ENCODE measurements at places on chromosomes 11 and 22.

DNA sequence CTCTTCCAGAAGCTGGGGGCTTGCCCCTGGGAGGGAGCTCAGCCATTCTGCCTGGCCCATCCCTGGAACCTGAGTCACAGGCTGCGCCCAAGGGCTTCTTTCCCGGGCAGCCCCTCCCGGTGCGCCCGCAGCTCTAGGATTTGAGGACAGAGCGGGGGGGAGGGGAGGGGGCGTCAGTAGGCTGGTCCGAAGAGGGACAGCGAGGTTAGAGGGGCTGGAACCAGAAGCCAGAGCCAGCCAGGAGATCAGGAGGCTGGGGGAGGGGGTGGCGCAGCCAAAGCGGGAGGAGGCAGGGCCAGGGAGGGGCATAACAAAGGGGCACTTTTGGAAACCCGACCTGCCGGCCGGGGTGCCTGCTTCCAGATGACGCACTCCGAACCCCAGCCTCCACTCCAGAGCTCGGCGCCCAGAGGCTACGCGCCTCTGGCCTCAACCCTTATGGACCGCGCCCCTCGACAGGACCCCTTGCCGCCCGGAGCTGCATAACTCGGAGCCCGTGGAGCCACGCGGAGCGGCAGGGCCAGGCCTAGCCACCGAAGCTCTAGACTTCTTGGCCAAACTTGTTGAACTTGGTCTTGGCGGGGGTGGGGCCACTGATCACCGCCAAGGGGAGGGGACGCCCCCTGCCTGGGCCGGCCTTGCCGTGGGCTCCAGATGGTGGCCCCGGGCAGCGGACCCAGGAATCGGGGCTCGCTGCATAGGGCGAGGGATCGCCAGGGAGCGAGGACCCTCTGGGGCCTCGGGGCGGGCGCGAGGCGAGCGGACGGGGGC lies 744 bp downstream of the PACSIN3 start:
- DNase-seq = no peak

GRCh38 chr11:76642341-76642740 lies 28.2 kb downstream of the LRRC32 start:
- no peak for DNase-seq

- no peak for DNase-seq
Observed at GRCh38 chr11:9315078-9315688, 790 bp upstream of the TMEM41B start.

GRCh38 chr22:37228106-37229011 lies 15.7 kb downstream of the RAC2 start:
- DNase-seq = no peak

- no peak for DNase-seq
Observed at GRCh38 chr11:42462558-42463310, 849.1 kb upstream of the API5 start.

DNA sequence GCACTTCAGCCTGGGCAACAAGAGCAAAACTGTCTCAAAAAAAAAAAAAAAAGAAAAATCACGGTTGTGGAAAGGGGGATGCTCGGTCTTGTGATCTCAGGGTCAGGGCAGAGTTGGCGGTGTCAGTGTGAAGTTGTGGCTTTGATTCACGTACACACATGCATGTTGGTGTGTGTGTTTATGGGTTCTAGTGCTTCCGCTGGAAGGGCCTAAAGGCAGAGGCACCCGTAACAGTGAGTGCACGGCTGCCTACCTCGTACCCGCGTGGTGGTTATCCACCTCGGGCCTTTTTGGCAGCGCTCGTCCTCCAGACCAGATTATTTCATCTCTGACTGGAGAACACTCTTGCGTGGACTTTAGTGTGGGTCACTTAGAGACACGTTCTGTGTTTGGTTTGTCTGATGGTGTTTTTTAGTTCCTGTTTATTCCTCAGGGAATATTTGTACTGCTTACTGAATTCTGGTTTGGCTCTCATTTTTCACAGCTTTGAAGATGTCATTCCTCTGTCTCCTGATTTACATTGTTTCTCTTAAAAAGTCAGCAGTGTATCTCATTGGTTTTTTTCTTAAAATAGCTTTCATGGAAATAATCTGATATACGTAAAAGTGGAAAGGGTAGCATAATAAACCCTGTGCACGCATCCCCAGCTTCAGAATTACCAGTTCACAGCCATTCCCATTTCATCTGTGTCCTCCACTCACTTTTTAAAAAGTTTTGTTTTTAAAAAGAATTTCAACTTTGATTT lies 15.6 kb downstream of the ZBED4 start:
- no peak for DNase-seq

- DNase-seq = no peak
Observed at GRCh38 chr22:41028841-41029240, 63.6 kb upstream of the EP300 start.

DNA sequence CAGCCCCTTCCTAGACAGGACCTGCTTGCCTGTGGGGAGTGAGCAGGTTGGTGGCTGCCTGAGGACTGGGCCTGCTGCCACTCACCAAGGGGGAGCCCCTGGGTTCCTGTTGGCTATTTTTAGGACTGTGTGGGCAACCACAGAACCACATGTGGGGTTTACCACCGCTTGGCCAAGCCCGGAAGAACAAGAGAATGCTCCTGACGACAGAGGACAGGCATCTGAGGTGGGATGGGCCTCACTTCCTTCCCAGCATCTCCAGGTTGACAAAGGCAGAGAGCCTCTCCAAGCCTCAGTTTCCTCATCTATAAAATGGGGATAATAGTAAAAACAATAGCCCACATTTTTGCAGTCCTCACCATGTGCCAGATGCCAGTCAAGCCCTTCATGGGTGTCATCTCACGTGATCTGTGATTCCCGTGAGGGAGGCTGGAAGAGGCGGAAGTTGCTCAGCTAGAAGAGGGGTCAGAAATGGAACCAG lies 43.6 kb downstream of the LRRC32 start:
- DNase-seq = no peak

DNA sequence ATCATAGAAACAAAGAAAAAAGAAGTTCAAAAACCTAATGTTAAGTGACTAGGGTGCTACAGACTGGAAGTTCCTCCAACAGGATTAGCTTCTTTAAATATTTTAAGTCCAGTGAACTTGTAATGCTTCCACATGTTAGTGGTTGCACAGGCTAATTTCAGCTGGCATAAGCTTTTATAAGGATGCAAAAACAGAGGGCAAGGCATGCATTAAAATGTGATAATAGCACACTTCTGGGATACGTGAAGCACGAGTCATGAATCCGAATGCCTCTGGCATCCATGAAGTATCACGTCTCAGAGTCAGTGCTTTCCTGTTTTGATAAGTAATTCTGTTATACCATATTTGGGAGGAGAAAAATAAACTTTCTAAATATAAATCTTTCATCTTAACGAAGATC lies 106.8 kb downstream of the DCDC1 start:
- DNase-seq = no peak

GRCh38 chr11:107991868-107992414 lies 16.8 kb upstream of the CUL5 start:
- DNase-seq = no peak

GRCh38 chr11:41866525-41866924 lies 407.1 kb upstream of the LRRC4C start:
- no peak for DNase-seq

- DNase-seq = peak; percentile 71
Observed at GRCh38 chr11:75597636-75598035, 35.6 kb downstream of the SERPINH1 start.

GRCh38 chr11:15585602-15586331 lies 471.0 kb downstream of the INSC start:
- DNase-seq = no peak

DNA sequence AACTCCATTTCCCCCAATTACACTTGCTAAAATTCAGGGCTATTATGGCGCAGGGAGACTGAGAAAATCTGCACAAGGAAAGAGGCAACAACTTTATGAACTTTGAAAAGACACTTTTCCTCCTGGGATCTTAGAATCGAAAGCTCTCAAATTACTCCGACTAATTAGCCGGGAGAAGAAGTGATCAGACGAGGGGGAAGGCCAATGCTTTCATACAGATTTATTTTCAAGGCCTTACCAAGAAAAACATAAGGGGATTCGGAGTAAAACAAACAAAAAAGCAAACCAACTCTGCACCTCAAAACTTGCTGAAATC lies 1.6 kb downstream of the PAX6 start:
- DNase-seq = no peak

DNA sequence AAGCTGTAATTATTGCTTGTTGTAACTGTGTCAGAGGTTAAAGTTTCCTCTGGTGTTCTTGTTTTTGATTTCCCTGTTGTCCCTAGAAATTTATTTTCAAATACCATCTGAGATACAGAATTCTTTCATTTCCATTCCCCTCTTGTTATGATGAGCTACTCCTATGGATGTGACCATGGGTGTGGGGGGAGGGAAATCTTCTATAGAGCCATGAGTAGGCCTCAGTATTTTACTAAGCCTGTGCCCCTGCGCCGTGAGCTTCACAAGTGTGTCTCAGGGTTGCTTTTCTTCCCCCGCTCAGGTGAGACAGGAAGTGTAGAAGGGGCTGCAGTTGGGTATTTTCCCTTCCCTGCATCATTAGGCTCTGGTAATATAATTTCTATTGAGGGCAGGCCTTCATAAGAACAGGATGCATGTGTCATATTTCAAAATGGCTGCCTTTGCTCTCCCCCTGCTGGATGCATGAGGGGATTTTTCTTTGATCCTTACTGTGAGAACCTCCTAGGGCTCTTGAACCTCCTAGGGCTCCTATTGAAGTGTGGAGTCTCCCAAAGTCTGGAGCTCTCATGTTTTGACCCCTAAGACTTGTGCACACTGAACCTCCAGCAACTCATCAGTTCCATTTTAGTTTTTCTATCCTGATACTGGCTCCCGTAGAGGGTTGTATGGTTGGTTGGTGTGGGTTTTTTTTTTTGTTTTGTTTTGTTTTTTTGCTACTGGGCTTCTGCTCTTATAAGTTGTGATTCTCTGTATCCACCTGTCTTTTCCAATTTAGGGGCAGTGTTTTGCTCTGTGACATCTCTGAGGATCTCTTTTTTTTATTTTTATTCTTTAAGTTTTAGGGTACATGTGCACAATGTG lies 658.2 kb downstream of the NTM start:
- peak; percentile 14 for DNase-seq

- no peak for DNase-seq
Observed at GRCh38 chr11:50187220-50187619, 154.5 kb downstream of the OR4C45 start.

- no peak for DNase-seq
Observed at GRCh38 chr11:115999437-115999836, 495.2 kb upstream of the CADM1 start.

- DNase-seq = no peak
Observed at GRCh38 chr22:18929459-18929858, 6.6 kb downstream of the PRODH start.

DNA sequence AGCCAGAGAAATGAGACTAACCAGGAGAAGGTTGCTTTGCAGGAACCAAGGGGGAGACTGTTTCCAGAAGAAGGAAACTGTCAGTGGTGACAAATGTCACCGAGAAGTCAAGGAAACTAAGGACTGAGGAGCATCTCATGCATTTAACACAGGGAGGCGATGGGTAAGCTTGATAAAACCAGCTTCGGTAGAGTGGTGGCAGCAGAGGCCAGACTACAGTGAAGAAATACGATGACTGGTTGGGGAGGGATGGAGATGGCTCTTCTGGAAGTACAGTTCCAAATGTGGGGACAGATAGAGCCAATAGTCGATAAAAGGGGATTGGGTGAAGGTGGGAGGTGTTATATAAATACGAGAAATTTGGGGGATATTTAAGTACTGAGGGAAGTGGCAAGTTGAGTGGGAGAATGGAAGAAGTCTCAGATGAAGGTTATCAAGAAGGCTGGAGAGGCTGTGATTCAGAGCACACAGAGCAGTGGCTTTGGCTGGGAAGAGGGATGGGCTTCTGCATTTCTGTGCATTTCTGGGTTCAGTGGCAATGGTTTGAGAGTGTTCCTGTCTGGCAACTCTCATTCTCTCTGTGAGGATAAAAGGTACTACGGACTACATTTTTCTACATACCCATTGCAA lies 29.2 kb downstream of the SC5D start:
- DNase-seq = no peak

- no peak for DNase-seq
Observed at GRCh38 chr11:6474806-6475500, 1.2 kb upstream of the TRIM3 start.

Measured in K562 (cell line).